ENCODE measurements at places on chromosomes 3 and 15. TPM values are rescaled to one million over a fixed set of nuclear protein-coding genes. Genes with fewer than 3 reads are reported as not detected.

IGDCC3 gene
- not detected for total RNA-seq

TRH gene
- total RNA-seq, result not detected

LRRC31 gene
- total RNA-seq, result not detected

KIF15 gene
- 42.3 TPM for total RNA-seq

CEMIP gene
- total RNA-seq, result not detected

POMGNT2 gene
- total RNA-seq, result 8.8 TPM

TMEM207 gene
- not detected for total RNA-seq

ADIPOQ gene
- not detected for total RNA-seq

SMARCC1 gene
- 88.1 TPM for total RNA-seq

ARRDC4 gene
- 0.94 TPM for total RNA-seq

PSTPIP1 gene
- 238 TPM for total RNA-seq

BBX gene
- 55.8 TPM for total RNA-seq

CYP8B1 gene
- not detected for total RNA-seq

GREM1 gene
- not detected for total RNA-seq

All from activated naive CD8-positive, alpha-beta T cell treated with anti-CD3 and anti-CD28 coated beads, Interleukin-2, amount 10 ng/mL, durations not matched to agents 7 days and 5 days (primary cell).